ENCODE measurements at places on chromosomes 11 and 22.

DNA sequence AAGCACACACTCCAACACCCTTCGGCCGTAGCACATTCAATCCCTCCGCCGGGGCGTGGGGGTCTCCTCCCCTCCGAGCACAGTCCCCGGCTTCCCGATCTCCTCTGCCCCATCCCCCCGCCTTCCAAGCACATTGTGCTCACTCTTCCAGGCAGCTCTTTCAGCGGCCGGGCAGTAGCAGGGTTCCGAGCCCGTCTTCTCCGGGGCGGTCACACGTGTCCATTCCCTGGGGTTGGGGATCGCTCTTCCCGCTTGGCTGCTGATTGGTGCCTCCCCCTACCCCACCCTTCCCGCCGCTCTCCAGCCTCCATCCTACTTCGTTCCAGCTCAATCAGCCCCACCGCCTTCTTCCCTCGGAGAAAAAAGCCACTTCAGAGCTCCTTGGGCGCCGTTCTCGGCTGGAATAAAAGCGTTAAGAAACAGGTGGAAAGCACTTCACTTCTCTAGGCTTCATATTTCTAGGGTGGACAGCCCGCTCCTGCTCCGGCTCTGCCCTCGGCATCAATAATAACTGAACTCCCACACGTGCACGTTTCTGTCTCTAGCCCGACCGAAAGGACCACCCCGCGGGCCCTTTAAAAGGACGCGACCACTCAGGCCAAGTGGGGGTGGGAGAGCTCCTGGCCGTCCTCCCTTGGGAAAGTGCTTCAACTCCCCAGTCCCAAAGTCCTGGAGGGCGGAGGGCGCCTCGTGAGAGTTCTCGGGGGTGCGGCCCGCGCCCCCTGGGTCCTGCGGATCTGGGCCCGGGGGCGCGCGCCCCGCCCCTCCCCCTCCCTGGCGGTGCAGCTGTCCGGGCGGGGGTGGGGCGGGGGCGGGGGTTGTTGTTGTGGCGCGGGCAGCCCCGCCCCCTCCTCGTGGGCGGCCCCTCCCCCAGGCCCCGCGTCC lies 464 bp upstream of the CECR2 start:
- peaks cover 3% of the 10 kb centered on the region for H3K27me3 ChIP-seq
- peak; percentile 78 for DNase-seq
- peak overlapping the region; percentile 93 for H3K4me3 ChIP-seq
- peak overlapping the region; percentile 99 for H3K27ac ChIP-seq
- H3K36me3 ChIP-seq = no peaks in the 10 kb centered on the region

DNA sequence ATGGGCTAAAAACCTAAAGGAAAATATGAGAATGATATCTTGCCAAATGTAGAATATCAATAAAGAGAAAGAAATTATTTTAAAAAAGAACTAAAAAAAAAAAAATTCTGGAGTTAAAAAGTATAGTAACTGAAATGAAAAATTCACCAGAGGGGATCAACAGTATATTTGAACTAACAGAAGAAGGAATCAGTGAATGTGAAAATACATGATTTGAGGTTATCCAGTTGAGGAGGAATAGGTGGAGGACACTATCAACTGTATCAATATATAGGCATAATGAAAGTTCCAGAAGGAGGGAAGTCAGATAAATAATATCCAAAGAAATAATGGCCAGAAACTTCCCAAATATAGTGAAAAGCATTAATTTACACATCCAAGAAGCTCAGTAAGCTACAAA lies 16.1 kb upstream of the HORMAD2 start:
- no peak overlapping the region for H3K27ac ChIP-seq
- DNase-seq = no peak
- H3K27me3 ChIP-seq = no peaks in the 10 kb centered on the region

DNA sequence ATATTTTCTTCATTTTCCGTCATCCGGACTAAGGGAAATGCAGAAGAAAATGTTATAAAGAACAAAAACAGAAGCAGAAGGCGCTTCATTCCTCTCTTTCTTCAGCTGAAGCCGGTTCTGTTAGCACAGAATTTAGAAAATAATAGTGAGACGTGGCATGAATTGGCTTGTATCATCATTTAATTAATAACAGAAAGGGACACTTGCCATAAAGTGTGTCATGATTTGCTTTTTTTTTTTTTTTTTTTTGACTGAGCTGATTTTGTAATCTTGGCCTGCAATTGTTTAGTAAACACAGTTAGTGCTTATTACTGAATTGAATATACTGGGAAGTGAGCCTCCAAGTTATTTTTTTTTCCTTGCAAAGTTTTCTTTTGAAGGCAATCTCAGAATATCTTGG lies at the start of gene MMP27:
Gene MMP27, minus strand, starts transcription at position 144 of the 400 bp plus-strand sequence. Its CDS starts 55 bp downstream, at position 89.
- no peak for DNase-seq
- H3K27ac ChIP-seq = no peak within 1 kb of the TSS
- H3K27me3 ChIP-seq = no peaks in the 10 kb centered on the region
- no peaks in the 10 kb centered on the region for H3K36me3 ChIP-seq

GRCh38 chr22:17194213-17194612 lies 25.0 kb downstream of the ADA2 start:
- DNase-seq = no peak
- no peaks in the 10 kb centered on the region for H3K36me3 ChIP-seq
- no peaks in the 10 kb centered on the region for H3K27me3 ChIP-seq
- no peak overlapping the region for H3K4me3 ChIP-seq
- H3K27ac ChIP-seq = no peak overlapping the region

GRCh38 chr11:12862696-12863469 lies 146.2 kb upstream of the RASSF10 start:
- H3K36me3 ChIP-seq = no peaks in the 10 kb centered on the region
- H3K4me1 ChIP-seq = peaks cover 33% of the 10 kb centered on the region
- DNase-seq = peak; percentile 81
- no peaks in the 10 kb centered on the region for H3K27me3 ChIP-seq
- H3K4me3 ChIP-seq = no peak overlapping the region

DNA sequence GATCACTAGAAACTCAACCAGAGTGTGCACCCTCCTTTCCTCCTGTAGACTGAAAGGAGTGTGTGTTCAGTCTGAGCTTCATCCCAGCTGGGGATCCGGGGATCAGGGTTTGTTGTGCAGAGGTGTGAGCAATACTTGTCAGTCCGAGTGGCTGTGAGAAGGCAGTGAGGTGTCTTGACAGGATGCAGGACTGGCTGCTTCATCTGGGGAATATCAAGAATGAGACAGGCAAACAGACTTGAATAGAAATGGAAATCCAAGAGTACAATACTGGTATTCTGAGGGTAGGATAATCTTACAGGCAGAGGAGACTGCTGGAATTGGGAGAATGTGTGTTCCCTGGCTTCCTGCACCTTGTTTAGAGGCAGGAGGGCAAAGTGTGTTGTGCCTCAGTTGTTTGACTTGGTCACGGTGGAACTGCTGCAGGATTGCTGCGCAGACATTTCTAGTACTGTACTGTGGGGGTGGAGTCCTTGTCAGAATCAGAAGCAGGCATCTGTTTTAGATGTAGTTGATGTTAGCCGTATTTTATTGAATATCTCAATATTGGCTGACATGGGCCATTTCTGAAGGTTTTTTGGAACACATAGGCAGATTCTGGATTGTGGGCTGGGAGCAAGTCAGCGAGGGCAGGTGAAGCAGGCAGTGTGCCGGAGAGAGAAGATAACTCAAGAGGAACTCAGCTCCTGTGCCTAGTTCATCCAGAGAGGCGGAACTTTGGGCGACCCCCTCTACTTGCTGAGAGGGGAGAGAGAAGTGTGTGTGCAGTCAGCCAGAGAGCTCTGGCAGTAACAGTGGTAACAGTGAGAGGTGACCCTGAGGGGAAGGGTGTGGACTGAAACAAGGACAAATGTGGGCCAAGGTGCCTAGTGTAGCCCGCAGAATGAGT lies 27.1 kb upstream of the GRK2 start:
- H3K4me1 ChIP-seq = peaks cover 32% of the 10 kb centered on the region
- DNase-seq = peak; percentile 23
- no peaks in the 10 kb centered on the region for H3K27me3 ChIP-seq
- no peaks in the 10 kb centered on the region for H3K36me3 ChIP-seq
- H3K4me3 ChIP-seq = no peak overlapping the region
- peak overlapping the region; percentile 54 for H3K27ac ChIP-seq

GRCh38 chr22:33842006-33842354 lies 78.3 kb downstream of the LARGE1 start:
- no peak overlapping the region for H3K4me3 ChIP-seq
- H3K4me1 ChIP-seq = no peaks in the 10 kb centered on the region
- no peaks in the 10 kb centered on the region for H3K36me3 ChIP-seq
- no peak overlapping the region for H3K27ac ChIP-seq
- DNase-seq = no peak
- no peaks in the 10 kb centered on the region for H3K27me3 ChIP-seq

DNA sequence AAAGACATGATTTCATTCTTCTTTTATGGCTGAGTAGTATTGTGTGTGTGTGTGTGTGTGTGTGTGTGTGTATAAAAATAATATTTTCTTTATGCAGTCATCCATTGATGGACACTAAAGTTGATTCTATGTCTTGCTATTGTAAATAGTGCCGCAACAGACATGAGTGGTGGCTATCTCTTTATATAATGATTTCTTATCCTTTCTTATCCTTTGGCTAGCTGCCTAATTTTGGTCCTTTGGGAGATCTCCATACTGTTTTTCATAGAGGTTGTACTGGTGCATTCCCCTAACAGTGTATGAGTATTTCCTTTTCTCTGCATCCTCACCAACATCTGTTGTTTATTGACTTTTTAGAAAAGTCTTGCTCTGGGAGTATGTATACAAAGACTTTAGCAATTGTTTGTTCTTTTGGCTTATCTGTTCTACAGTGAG lies 107.0 kb downstream of the STIM1 start:
- no peaks in the 10 kb centered on the region for H3K4me1 ChIP-seq
- no peak overlapping the region for H3K4me3 ChIP-seq
- no peak for DNase-seq
- H3K27me3 ChIP-seq = no peaks in the 10 kb centered on the region
- no peak overlapping the region for H3K27ac ChIP-seq

GRCh38 chr22:27669798-27670599 lies 131.6 kb downstream of the MN1 start:
- no peak overlapping the region for H3K4me3 ChIP-seq
- H3K27me3 ChIP-seq = no peaks in the 10 kb centered on the region
- peak overlapping the region; percentile 88 for H3K27ac ChIP-seq

DNA sequence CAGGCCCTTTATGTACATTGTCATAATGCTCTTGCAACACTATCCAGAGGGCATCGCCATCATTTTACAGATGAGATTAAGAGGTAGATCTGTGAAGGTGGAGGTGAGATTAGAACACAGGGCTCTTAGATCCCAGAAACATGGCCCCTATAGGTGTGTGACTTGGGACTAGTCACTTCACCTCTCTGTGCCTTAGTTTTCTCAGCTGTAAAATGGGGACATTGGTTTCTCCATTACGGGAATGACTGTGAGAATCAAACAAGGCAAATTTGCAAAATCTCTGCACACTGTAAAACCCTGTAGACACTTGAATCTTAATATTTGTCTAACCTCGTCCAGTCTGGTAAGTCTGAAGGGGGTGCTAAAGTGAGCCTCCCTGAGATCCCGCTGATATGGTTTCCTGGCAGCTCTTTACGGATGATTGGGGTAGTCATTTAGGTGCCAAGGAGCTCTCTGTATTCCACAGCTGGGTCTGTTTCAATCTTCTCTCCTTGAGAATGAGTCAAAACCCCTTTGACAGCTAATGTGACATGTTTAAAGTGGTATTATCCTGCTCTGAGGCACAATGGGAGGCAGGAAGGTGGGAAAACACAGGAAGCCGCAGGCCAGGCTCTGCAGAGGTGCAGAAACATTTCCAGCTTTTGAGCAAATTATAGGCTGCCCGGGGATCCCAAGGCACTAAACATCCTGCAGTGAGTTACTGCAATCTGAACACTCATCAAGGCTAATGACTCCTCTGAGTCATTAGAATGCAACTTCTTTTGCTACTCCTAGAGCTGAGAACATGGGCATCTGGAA lies 140.8 kb downstream of the CCDC81 start:
- H3K4me3 ChIP-seq = no peak overlapping the region
- peak overlapping the region; percentile 29 for H3K27ac ChIP-seq
- no peaks in the 10 kb centered on the region for H3K27me3 ChIP-seq
- peak; percentile 60 for DNase-seq
- peaks cover 23% of the 10 kb centered on the region for H3K4me1 ChIP-seq

GRCh38 chr11:26032241-26032640 lies 299.7 kb upstream of the ANO3 start:
- no peaks in the 10 kb centered on the region for H3K4me1 ChIP-seq
- H3K4me3 ChIP-seq = no peak overlapping the region
- H3K27me3 ChIP-seq = no peaks in the 10 kb centered on the region
- H3K36me3 ChIP-seq = no peaks in the 10 kb centered on the region
- no peak for DNase-seq

DNA sequence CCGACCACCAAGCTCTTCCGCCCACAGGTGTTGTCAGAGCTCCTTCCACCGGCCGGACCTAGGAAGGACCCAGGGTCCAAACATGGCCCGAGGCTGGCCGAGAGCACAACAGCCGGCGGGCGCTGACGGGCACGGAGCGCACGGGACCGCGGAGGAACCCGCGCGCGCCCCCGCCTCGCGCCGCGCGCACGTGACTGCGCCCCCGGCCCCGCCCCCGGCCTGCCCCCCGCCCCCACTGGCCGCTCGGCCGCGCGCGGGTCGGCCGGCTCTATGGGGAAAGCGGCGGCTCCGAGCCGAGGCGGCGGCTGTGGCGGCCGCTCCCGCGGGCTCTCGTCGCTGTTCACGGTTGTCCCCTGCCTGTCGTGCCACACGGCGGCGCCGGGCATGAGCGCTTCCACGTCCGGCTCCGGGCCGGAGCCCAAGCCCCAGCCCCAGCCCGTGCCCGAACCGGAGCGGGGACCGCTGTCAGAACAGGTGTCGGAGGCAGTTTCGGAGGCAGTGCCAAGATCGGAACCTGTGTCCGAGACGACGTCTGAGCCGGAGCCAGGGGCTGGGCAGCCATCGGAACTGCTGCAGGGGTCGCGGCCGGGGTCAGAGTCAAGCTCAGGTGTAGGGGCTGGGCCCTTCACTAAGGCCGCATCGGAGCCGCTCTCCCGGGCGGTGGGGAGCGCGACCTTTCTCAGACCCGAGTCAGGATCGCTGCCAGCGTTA lies at the start of gene OSBP2:
Gene OSBP2, plus strand, starts transcription at position 235 of the 711 bp plus-strand sequence. Its CDS starts 36 bp downstream, at position 271.
- DNase-seq = peak; percentile 77
- no peaks in the 10 kb centered on the region for H3K36me3 ChIP-seq

DNA sequence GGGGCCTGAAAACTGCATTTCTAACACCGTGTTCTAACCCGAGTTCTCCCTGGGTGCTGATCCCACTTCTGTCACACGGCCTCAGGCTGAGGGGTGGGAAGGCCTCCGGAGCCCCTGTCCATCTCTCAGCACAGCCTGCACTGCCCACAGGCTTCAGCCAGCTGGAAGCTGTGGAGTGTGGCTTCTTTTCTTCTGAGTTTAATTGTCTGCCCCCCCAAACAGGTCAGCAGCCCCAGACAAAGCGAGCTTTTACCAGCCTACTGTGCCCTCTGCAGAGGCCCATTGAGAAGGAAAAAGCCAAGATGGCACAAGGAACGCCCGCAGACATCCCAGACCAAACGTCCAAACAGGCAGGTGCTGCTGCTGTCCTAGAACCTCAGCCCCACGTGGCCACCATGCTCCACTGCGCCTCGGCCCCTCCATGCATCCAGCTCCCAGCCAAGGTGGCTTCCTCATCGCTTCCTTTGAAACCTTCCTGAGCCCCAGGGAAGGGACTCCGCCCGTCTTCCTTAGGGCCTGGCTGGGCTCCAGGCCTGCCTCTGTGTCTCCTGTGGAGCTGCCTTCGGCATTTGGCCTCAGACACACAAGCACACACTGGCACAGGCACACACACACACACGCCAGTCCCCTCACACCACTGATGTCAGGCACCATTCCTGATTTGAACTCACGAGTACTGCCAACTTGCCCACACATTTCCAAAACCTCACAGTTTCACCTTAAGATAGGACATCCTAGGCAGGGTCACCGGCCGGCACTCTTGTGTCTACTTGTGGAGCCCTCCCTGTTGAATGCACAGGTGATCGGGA lies 1.7 kb downstream of the MOB2 start:
- H3K4me3 ChIP-seq = no peak overlapping the region
- no peaks in the 10 kb centered on the region for H3K36me3 ChIP-seq
- no peaks in the 10 kb centered on the region for H3K27me3 ChIP-seq
